Caco-2 (cell line): ENCODE measurements at places on chromosomes 2 and 18.

GRCh38 chr18:35041815-35042387, 688 bp downstream of the MAPRE2 start:
- no peak for DNase-seq

DNA sequence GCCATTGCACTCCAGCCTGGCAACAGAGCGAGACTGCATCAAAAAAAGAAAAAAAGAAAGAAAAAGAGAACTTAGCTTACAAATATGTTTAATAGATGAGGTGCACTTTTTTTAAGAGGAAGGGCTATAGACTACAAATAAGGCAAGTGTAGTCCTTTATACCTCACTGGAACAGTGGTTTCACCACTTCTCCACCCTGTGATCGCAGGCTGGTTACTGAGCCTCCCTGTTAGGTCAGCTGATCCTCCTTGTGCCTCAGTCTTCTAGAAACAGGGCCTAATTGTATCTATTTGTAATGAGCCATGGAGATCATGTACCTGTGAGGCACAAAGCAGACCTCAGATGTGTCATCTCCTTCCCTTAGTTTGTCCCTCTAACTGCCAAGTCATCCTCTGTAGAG, 4.5 kb downstream of the CXCR2 start:
- DNase-seq: no peak

DNA sequence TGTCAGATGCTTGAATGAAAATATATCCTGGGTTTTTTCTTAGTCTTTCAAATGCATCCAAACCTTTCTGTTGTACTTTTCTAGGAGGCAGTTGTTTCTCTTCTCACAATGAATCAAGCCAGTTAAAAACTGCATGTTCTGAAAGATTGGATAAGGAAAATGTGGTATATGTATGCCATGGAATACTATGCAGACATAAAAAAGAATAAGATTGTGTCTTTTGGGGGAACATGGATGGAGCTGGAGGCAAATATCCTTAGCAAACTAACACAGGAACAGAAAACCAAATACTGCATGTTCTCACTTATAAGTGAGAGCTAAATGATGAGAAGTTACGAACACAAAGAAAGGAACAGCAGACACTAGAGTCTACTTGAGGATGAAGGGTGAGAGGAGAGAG, 51.7 kb upstream of the MAPK4 start:
- no peak for DNase-seq

DNA sequence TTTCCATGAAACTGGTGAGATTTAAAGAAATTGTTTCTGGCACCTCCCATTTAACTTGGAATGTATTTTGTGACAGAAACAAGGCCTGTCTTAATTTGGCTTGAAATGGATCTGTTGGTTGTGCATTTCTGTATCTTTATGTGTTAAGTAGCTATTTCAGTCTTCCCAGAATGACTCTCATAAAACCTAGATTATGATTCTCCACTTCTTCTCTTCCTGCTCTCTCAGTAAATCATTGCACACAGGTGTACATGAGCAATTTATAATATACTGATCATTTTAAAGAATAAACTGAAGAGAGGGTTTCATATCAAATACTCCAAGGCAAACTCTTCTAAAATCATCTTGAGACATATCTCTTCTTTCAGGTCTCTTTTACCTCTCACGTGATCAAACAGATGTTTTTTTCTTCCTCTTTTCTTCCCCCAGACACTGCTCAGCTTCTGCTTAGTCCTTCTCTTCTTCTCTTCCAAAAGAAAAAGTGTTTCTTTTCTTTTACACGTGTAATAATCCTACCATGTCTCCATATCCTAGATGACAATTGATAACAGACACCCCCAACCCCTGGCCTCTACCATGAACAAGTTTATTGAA, 112.0 kb downstream of the PPP1R1C start:
- no peak for DNase-seq

- DNase-seq: no peak
Measured at GRCh38 chr2:224347176-224348051, 54.5 kb downstream of the FAM124B start.

- peak; percentile 77 for DNase-seq
Measured at GRCh38 chr18:7334973-7335568, 104.2 kb downstream of the LRRC30 start.

- DNase-seq: peak; percentile 47
Measured at GRCh38 chr2:238720232-238720672, 127.6 kb upstream of the TWIST2 start.

DNA sequence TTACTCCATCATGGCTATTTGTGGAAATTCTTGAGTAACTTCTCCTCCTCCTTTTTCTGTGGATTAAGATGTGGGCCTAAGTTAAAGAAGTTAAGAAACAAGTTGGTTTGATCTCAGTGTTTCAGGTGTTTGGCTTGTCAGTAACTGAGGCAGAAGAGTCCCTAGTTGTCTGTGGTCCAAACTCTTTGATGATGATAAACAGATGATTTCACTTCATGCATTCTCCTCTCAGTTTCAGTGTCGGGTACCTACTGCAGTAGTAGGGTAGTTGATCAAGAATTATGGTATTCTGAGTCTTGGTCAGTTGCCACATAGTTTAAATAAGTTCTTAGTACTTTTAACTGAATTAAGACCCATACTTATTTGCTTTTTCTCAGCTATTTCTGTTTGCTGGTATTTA, 85.6 kb downstream of the NCOA1 start:
- no peak for DNase-seq

GRCh38 chr2:73611867-73612266, 30.4 kb downstream of the NAT8 start:
- no peak for DNase-seq

DNA sequence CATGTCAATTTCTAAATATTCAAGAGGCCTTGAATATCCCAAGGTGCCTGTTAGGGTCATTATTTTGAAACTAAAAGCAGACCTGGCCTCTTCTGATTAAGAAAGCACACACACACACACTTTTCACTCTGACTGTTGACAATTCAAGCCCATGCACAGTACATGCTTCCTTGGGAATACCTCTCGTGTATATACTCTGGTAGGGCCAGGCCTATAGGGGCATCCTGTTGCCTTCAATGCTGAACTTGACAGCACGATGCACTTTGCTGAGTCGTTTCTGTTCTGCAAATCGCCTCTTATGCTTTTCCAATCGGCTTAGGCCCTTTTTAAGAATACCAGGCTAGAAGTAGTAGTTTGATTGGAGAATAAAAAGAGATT, 40.6 kb downstream of the IWS1 start:
- DNase-seq: no peak

DNA sequence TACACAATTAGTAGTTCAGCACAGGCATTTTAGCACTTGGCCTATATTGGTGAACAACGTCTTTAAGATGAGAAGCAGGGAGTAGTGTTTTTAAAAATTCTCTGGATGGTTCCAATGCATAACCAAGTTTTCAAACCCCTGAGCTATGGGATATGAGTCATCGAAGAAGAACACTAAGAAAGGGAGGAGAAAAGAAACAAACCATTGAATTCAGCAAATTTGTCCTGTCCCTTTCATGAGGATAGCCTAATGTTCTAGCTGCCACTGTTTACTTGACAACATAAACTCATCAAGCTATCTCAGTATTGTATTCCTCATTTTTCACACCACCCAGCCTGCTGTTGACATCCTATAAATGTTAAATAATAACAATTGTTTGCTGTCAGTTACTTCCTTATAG, 158.0 kb downstream of the BARD1 start:
- no peak for DNase-seq

DNA sequence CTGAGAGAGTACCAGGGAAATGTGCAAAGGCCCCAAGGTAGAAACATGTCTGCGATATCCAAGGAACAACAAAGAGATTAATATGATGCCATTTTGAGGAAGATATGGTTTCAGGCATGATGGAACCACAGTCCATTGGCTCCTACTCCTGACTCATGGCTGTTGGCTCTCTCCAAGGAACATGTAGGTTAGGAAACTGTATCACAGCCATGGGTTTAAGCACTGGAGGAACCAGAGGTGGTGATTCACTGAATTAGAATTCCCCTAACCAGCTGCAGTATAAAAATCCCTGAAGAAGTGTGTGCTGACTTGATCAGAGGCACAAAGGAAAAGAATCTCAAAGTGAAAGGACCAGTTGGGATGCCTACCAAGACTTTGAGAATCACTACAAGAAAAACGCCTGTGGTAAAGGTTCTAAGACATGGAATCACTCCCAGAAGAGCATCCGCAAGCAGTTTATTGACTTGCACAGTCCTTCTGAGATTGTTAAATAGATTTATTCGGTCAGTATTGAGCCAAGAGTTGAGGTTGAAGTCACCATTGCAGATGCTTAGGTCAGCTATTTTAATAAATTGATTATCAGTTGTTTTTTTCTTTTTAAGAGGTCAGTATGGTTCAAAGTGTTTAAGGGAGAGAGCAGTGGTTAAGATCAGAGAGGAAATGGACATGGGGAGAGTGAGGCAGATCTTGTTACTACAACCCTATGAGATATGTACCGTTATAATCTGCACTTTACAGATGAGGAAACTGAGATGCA, 110.7 kb upstream of the OTX1 start:
- DNase-seq: no peak

GRCh38 chr2:63057249-63058143, 6.9 kb downstream of the OTX1 start:
- DNase-seq: peak; percentile 29

- DNase-seq: no peak
Measured at GRCh38 chr2:101623031-101623521, 74.4 kb upstream of the MAP4K4 start.

DNA sequence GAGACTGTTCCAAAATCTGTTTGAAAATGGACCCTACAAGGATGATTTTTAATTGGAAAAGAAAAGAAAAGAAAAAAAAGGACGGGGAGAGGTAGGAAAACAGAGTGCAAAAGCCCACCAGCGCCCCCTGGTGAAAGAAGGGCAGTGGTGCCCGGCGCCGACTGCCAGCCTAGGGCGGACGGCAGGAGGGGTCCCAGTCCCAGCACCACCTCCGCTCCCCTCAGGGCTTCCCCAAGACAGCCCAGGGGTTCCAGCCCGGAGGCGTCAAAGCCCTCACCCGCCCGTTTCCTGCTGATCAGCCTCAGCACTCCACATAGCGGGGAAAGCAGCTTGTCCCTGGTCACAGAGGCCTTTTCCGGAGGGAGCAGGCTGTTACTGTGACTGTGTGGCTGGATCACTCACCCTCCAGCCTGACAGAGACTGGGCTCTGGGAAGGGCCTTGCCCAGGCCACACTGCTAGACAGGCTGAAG, 213.9 kb downstream of the TFCP2L1 start:
- DNase-seq: peak; percentile 88

- no peak for DNase-seq
Measured at GRCh38 chr2:116718451-116718850, 1096.0 kb upstream of the DDX18 start.

DNA sequence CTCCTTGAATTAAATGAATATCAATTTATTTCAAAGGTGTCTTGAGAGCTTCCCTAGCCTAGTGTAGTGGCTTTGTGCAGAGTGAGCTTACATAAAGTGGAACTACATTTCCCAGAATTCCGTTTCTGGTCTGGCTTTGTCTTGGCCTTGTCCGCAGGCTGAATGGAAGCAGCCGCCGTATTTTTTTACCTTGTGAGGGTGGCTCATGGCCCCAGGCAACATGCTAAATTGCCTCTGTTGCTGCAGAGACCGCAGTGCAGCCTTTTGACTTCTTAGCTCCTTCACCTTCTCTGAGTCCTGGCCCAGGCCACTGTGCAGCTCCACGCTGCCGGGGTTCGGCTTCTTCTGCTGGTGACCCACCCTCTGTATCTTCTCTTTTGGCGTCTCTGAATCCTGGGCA, 114.8 kb upstream of the SLC38A11 start:
- no peak for DNase-seq

- DNase-seq: no peak
Measured at GRCh38 chr2:4915357-4915756, 776.8 kb upstream of the SOX11 start.

GRCh38 chr2:134216152-134216829, 37.6 kb upstream of the MGAT5 start:
- DNase-seq: no peak

- DNase-seq: no peak
Measured at GRCh38 chr2:50379351-50379750, 652.6 kb downstream of the NRXN1 start.

GRCh38 chr2:224751996-224752698, 36.0 kb upstream of the CCDC195 start:
- DNase-seq: no peak

GRCh38 chr18:6731222-6731596, 1.7 kb downstream of the ARHGAP28 start:
- no peak for DNase-seq

DNA sequence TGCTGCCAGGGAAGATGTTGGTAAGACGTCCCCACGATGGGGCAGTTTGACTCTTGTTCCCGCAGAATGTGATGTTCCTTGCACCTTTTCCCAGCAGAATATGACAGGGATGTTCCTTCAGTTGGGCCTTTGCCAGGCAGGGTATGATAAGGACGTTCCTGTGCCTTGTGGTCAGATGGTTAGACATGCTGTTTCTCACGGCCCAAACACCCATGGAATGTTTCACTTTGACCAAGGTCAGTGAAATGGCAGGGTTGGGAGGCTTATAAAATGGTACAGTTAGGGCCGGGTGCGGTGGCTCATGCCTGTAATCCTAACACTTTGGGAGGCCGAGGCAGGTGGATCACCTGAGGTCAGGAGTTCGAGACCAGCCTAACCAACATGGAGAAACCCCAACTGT, 40.3 kb upstream of the YPEL5 start:
- no peak for DNase-seq

GRCh38 chr18:76633588-76634269, 138.7 kb upstream of the ZNF516 start:
- no peak for DNase-seq

DNA sequence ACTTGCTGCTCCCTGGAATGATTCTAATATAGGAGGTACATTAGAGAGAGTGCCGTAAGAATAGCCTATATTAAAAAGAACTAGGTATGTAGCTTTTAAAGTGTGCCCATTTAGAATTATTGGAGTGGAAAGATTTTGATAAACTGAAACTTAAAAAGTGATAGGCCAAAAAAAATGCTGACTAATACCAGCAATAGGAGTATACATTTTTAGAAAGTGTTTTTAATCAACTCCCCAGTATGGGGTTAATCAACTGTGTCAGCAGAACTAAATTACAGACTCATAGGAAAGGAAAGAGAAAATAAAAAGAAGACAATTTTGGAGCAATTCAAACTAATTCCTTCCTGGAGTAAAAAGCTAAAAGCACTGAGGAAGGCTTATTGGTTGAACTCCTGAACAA, 13.3 kb upstream of the MEIS1 start:
- DNase-seq: no peak

GRCh38 chr2:110755491-110756078, 23.2 kb downstream of the ACOXL start:
- DNase-seq: no peak

- no peak for DNase-seq
Measured at GRCh38 chr2:98691303-98691702, 39.6 kb downstream of the MGAT4A start.

DNA sequence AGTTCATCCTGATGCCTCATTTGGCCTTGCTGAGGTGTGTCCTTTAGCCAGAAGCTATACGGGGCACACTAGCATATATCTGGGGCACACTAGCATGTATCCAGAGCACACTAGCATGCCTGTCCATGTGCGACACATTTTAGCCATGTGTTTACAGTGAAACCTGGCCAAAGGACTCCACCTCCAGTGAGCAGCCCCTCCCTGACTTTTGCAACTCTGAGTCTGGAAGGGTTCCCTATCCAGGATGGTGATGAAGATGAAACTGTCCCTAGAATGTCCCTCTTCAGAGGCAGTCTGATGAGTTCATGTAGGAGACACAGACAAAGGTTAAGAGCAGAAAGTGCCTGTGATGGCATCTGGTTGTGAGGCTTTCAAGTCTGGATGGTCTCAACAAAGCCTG, 61.4 kb upstream of the LGALSL start:
- DNase-seq: no peak
